ENCODE measurements at places on chromosomes 16 and 17.

- no peak for DNase-seq
Observed at GRCh38 chr17:40311575-40311974, 2.6 kb downstream of the RARA start.

GRCh38 chr16:31568577-31569359 lies 41.1 kb downstream of the AHSP start:
- DNase-seq: no peak

DNA sequence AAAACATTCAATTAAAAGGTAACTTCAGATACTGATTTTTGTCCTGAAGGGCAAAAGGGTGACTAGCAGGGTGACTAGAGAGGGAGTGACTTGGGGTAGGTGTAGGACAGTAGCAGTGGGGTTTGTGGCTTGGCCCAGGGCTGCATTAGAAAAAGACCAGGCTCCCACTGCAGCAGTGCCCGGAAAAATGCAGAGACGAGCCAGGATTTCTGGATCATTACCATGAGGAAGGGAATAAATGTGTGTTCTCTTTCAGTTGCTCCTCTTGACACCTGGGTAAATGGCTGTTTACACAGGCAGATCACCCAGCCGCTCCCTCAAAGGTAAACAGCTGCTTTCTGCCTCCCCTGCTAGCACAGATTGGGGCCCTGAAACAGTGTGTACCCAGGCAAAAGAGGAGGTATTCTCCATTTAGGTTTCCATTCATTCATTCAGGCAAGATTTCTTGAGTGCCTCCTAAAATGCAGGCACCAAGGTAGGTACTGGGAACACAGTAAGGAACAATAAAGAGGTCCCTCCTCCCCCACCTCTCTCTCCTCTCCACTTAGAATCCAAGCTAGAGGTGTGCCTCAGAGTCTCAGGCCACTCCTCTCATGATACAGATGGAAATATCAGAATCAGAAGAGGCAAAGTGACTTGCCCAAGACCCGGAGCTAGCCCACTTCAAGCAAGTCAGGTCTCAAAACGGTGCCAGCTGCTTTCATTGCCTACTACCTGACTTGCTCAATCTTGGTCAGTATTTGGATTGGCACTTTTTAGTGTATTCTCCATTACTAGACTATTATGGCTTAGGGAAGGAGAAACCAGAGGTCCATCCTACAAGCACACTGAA lies 15.2 kb upstream of the TOX3 start:
- DNase-seq: no peak

DNA sequence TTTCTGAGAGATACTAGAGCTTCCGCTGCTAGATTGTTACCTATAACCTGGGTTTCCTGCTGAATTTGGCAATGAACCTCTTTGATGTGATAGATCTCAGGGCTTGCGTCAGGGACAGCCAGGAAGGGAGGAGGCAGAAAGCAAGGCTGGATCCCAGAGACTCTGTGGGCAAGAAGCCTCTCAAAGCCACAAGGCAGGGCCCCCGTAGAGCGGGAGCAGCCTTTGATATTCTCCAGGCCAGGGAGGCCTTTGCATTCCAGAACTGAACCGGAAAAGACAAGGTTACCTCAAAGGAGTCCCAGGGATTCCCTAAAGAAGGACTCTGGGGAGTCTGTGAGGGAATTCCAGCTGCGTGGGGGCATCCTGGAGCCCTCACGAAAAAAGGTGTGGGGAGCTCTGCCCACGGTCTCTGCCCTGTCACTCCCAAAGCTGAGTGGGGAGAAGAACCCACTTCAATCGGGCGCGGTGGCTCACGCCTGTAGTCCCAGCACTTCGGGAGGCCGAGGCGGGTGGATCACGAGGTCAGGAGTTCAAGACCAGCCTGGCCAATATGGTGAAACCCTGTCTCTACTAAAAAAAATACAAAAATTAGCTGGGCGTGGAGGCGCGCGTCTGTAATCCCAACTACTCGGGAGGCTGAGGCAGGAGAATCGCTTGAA lies 14.3 kb upstream of the SCIMP start:
- no peak for DNase-seq

DNA sequence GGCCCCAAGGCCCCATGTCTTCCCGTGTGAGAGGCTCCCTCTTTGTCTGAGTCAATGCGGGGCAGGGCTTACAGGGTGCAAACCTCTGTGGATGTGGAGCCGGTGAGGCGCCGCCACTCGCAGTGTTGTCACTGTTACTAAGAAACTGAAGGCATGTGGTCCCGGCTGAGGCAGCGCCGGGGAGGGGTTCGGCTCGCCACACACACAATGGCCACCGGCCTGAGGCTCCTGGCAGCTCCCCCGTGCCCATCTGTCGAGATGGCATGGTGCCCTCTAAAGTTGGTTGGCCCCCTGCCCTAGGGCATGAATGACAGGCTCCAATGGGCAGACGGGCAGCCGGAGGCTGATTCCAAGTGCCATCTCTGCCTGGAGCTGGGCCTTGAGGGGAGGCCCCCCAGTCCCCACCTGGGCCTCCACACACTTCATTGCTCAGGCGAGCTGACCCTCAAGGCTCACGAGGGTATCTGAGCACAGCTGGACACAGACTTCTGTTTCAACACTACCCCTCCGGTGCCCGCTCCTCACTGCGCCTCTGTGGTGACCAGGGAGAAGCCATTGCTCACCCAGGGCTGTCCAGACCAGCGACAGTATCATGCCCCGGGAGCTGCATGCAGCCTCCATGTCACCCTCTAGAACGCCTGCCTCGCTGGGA lies 137.2 kb downstream of the C16orf78 start:
- DNase-seq: no peak

- DNase-seq: no peak
Observed at GRCh38 chr17:50845240-50846147, 10.1 kb downstream of the WFIKKN2 start.

GRCh38 chr16:49067776-49068175 lies 213.9 kb downstream of the CBLN1 start:
- DNase-seq: no peak

GRCh38 chr17:50532452-50533024 lies at the start of gene EPN3:
Gene EPN3, plus strand, starts transcription at chr17:50532735. Its CDS starts 3,822 bp downstream, at chr17:50536557.
- DNase-seq: no peak

DNA sequence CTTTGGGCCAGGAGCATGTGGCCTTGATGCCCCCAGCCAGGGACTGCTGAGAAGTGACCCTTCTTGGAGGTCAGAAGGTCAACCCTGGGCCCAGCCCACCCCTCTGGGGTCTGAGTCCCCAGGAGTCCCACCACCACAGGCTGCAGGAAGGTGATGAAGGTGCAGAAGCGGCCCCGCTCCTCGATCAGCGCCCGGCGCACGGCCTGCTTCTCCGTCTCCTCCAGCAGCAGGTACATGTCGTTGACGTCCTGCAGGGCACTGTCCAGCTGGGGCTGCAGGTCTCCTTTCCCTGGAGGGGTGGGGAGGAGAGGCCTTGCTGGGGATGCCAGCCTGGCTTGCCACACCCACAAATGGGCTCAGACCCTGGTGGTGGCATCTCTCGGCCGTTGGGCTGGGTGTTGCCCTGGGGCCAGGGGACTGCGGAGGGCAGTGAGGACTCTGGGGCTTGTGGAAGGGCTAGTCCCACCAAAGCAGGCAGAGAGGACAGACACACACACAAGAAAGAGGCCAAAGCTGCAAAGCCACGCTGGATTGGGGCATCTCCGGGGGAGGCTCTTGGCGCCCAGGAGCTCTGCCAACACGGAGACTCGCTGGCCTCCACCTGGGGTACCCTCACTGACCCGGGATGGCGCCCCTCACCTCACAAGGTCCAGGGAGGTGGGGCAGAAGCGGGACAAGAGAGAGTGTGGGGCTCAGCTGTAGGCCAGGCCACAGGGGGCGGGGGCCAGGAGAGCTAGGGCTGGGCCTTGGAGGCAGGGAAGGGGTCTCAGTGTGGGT lies 7.5 kb downstream of the MTSS2 start:
- no peak for DNase-seq

GRCh38 chr16:4763791-4764190 lies 3.2 kb downstream of the ZNF500 start:
- DNase-seq: no peak

DNA sequence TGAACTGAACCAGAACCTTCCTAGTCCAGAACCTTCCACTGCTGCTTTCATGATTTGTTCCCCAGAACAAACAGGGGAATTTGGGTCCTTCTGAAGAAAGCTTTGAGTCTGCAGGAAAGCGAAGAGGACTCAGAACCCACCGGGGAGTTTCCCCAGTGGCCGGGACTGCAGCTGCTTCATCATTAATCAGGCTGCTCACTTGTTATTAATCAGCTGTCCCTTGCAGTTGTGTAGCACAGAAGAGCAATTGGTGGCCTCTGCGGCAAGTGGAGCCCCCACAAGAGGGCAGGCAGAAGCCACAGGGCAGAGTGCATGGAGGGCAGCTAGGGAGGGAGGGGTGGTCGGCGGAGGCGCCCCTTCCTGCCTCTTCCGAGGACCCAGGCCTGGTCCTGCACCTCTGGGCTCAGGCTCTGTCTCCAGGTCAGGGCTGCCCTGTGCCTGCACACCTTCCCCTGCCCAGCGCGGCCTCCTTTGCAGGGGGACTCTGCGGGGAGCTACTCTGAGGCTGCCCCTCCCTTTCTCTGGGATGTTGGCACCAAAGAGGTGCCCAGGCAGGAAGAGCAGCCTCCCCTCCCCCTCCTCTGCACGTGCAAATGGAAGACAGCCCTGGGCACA lies 6.9 kb downstream of the CCL17 start:
- DNase-seq: no peak

DNA sequence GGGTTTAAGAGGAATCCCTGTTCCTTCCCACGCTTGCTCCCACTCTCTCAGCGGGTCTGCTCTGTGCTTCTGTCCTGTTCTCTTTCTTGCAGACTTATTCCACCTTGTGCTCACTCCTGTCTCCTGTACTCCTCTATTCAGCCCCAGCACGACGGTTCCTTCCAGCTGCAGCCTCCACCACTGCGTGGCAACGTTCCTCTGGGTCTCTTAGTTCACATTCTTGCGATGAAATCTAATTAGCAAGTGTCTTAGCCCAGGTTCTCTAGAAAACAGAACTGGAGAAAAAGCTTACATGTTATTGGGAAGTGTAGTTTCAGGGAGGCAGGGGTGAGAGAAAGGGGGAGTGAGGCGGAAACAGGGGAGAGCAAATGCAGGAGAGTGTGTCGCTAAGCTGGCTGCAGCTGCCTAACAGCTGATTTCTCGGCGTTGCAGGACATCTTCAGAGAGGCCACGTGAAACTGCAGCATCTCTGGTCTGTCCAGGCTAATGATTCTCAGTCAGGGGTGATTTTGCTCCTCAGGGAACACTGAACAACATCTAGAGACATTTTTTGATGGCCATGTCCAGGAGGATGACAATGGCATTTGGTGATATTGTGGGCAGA lies 213.2 kb upstream of the NLRP1 start:
- no peak for DNase-seq

DNA sequence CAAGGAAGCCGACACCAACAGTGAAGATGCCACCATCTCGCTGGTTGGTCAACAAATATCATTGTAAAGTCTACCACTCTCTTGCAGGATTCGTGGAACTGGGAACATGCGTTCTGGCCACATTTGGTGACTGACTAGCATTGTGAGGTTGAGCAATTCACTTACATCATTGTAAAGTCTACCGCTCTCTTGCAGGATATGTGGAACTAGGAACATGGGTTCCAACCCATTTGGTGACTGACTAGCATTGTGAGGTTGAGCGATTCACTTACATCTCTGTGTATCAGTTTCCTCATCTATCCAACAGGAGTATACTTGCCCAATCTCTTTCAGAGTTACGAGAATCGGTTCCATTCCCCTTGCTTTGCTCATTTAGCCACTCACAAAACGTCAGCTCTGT lies 42.6 kb upstream of the RPH3AL start:
- DNase-seq: no peak

GRCh38 chr16:29883987-29884386 lies 15.4 kb downstream of the SEZ6L2 start:
- DNase-seq: no peak

DNA sequence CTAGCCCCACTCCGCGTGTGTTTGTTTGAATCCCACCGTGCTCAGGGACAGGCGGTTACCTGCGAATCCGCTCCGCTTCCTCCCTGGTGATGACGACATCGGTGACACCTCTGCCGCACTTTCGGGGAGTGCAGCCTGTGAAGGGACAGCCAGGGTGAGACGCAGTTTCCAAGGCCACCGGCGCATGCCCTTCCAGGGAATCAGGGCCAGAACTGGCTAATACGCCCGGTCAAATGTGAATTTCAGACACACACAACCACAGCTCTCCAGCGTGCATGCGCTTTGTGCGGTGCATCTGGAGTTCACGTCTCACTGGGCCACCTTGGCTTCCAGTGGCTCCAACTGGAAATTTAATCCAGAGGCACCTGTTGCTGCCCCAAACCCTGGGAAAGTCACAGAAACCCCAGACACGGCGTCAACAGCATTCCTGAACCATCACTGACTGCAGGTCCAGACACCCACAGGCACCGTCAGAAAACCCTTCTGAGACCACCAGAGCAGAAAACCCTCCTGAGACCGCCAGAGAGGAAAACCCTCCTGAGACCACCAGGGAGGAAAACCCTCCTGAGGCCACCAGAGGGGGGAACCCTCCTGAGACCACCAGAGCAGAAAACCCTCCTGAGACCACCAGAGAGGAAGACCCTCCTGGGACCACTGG lies 6.6 kb upstream of the HEXD start:
- DNase-seq: no peak

All from stimulated activated CD4-positive, alpha-beta T cell treated with anti-CD3 and anti-CD28 coated beads, Interleukin-4, amount 100 ng/mL, for 24 hours (primary cell).